ENCODE measurements at places on chromosomes 16 and 17.

DNA sequence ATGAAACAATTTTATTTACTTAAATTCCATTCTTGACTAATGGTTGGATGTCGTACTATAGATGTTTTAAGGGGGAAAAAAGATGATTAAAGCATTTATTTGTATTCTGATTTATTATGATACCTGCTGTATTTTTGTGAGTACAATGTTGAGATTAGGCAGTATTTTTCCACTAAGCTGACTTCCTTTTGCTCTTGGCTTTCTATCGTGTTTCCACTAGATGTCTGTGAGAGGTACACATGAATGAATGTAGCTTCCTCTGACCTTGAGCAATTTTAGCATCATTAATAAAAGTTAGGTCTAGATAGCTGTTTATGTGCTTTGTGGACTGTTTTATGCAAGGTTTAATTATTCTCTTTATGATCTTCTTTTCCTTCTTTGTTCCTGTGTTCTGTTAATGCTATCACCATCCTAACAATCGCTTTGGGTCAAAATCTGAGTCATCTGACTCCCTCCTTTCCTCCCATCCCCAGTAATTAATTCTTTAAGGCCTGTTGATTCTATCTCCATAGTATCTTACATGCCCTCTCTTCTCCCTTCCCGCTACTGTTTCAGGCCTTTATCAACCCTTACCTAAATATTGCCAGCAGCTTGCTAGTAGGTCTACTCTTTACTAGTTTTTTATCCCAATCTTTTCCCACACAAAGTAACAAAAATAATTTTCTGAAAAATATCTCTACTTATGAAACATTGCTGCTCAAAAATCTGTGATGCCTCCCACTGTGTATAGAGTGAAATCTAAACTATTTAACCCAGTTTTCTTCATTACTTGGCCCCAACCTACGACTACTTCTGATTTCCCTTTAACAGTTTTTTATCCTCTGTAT is 76.0 kb downstream of the VMP1 start:
- no peak for DNase-seq

GRCh38 chr17:59149841-59150511 is 5.0 kb downstream of the SKA2 start:
- no peak for DNase-seq

DNA sequence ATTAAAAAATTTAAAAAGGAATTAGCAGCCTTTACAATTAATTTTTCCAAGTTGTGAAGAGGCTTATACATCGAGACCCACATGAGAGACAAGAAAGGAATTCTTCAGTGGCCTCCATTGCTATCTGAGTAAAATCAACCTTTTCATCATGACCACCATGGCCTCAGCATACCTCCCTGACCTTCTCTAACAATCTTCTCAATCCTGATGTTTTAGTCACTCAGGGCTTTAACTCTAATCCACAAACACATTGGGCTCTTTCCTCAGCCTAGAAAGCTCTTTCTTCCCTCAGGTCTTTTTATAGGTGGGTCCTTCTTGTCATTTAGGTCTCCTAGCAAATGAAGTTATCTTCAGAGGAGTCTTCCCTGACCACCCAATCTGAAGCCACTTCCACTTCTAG is 46.4 kb downstream of the SPOP start:
- no peak for DNase-seq

DNA sequence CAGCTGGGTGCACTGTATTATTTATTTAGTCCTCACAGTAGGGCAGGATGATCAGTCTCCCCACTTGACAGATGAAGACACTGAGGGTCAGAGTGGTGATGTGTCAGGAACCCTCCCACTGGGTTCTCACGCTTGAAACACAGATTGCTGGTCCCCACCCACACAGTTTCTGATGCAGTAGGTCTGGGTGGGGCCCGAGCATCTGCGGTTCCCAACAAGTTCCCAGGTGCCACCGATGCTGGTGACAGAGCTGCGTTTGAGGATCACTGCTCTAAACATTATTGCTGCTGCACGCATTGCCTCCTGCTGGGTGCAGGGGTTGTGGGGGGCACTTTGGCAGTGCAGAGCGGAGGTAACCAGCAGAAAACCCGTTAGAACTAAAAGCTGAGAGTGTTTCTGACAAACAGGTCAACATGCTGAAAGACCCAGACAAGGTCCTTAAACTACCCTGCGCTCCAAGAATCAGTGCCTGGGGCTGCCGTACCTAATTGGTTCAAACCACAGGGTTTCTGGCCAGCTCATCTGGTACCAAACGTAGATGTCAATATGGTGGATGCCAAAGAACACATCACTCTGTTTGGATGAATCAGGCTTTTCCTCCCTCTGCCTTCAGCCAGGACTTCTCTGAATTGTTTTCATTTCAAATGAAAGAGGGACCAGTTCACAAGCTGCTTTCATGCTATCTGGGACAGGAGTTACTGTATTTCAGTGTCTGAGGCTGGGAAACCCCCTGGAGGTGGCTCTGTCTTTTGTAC is 76.0 kb downstream of the ABCC1 start:
- DNase-seq, result no peak

DNA sequence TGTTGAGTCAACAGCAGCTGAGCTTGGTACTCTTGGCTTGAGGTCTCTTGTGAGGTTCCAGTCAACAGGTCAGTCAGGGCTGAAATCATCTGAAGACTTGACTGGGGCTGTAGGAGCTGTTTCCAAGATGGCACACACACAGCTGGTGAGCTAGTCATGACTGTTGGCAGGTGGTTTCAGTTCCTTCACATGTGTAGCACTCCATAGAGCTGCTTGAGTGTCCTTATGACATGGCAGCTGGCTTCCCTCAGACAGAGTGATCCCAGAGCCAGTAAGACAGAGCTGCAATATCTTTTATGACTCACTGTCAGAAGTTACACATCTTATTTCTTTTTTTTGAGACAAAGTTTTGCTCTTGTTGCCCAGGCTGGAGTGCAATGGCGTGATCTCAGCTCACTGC is 19.5 kb upstream of the GAS7 start:
- no peak for DNase-seq

GRCh38 chr17:21089145-21089544 is 37.6 kb upstream of the DHRS7B start:
- DNase-seq, result no peak

- DNase-seq, result peak; percentile 47
Observed at GRCh38 chr17:1153795-1154546, 25.8 kb downstream of the ABR start.

DNA sequence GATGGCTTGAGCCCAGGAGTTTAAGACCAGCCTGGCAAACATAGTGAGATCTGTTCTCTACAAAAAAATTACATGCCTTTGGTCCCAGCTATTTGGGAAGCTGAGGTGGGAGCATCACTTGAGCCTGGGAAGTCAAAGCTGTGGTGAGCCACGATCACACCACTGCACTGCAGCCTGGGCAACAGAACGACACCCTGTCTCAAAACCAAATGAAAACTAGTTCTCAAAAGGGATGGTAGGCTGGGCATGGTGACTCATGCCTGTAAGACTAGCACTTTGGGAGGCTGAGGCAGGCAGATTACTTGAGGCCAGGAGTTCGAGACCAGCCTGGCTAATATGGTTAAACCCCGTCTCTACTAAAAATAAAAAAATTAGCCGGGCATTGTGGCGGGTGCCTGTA is 31.1 kb downstream of the PPM1D start:
- no peak for DNase-seq

- DNase-seq, result no peak
Observed at GRCh38 chr17:78154903-78155811, 9.0 kb downstream of the C17orf99 start.

- no peak for DNase-seq
Observed at GRCh38 chr16:69399361-69399760, 13.6 kb upstream of the TERF2 start.

GRCh38 chr16:53924331-53925106 is 220.6 kb downstream of the FTO start:
- DNase-seq, result no peak

DNA sequence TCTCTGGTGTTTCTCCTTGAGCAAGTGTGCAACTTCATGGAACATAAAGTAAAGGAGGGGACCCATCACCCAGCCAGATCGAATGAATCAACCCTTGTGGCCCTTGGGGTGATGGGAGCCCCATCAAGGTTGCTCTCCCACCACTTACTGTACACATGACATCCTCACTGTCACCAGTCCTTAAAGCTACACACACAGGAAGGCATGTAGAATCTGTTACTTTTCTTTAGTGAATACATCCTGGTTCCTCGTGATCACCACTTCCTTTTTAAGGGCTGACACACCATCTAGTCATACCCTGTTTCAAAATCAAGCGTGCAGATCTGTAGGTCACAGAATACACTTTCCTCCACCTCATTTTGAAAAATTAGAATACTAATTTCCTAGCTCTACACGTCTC is 22.6 kb upstream of the MPHOSPH6 start:
- no peak for DNase-seq
